ENCODE measurements at places on chromosomes 6 and 20.

DNA sequence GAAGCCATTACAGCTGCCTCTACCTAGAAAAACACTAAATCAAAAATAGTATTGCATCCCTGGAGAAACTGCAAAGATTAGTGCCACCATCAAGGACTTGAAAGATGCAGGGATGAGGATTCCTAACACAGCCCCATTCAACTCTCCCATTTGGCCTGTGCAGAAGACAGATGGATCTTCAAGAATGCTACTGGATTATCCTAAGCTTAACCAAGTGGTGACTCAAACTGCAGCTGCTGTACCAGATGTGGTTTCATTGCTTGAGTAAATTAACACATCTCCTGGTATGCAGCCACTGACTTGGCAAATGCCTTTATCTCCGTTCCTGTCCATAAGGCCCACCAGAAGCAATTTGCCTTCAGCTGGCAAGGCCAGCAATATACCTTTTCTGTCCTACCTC lies 117.4 kb downstream of the TBC1D32 start:
- no peak for DNase-seq

DNA sequence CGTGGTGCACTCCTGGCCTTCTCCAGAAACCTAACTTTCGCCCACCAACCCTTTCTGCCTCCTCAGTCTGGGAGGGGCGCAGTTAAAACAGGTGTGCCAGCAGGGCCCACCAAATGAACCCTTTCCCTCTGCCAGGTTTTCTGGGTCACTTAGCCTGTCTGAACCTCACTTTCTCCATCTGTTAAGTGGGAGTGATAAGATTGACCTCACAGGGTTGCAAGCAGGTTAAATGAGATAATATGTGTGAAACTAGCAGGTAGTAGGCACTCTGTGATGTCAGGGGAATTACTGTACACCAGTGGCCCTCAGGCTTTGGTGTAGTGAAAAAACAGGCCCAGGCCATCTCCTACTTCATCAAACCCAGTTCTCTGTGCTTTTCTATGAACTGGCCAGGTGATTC lies 14.1 kb downstream of the BNIP5 start:
- DNase-seq: no peak

DNA sequence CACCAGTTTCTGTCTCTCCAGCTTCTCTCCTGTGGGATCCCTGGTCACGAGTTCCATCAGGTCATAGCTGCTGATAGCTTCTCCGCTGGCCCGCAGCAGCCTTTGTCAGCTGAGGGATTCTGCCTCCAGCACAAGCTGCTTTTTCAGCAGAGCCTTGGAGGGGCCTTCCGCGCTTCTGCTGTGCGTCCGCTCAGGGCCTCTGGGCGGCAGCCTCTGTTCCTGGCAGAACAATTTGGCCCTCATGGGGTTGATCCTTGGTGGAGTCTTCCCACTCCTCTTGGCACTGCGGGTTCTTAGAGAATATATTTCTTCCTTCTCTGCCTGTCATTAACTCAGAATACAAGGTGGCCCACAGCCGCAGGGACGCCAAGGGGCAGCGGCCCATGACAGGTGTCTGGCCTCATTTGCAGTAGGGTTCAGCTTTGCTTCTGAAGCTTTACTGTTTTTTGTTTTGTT lies 158.8 kb downstream of the DTNBP1 start:
- no peak for DNase-seq

DNA sequence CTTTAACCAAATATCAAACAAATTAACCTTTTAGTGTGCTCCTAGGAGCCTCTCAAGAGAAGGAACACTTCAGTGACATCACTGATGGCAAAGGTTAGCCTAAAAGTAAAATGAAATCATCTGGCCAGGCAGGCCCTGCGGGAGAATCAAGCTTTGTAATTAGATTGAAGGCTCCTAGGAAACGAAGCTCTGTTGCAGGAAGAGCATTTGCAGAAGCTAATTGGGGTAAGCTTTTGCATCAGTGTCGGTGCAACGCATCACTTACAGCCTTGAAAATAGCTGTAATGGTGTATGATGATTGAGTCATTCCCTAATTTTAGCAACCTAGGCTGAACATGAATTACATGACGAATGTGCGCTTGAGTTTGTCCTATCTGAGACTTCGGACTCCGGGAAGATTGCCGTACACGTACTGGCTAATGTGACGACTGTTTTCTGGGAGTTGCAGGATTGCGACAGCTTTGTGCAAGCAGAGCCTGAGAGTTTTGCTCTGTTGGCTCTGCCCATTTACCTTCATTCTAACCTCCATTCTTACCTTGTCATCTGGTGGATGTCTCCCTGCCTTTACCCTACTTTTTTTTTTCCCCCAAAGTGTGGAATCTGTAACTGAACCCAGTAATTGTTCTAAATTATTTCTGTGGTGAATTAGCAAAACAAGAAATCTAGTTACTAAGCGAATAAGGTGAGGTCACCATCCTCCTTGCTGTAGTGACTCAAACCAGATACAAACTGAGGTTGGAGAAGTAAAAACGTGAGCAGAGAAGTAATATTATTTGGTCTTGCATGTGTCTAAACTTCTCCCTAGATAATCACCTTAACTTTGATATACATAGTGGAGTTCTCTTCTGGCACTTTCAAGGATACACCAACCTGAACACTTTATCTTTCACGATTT lies 675.9 kb upstream of the CITED2 start:
- no peak for DNase-seq

DNA sequence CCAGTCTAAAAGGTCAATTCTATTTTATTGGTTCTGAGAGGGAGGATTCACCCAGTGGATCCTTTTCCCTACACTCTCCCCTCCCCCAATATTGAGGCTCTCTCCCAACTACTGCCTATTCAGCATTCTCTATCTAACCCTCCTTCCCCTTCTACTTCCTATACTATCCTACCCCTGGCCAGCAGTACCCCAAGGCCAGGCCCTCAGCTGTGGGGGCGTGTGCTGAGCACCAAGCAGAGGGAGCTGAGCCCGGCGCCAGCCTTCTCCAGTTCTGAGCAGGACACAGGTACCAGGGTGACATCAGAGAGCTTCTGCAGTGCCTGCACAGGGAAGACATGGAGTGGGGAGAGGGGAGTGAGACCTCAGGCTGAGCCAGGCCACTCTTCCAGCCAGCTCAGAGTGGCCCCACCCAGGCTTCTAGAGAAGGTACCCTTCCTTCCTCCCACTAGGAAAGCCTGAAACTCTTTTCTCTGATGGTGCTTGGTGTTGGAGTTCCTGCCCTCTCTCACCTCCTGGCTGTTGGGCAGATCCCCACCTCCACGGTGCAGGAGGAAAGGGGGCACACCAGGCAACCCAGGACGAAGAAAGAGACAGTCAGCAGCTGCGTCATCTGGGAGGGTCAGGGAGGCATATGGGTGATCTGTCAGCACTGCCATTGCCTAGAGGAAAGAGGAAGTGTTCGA lies 1.9 kb downstream of the DDAH2 start:
- no peak for DNase-seq

- no peak for DNase-seq
Measured at GRCh38 chr6:34872332-34872731, 15.5 kb downstream of the TAF11 start.

DNA sequence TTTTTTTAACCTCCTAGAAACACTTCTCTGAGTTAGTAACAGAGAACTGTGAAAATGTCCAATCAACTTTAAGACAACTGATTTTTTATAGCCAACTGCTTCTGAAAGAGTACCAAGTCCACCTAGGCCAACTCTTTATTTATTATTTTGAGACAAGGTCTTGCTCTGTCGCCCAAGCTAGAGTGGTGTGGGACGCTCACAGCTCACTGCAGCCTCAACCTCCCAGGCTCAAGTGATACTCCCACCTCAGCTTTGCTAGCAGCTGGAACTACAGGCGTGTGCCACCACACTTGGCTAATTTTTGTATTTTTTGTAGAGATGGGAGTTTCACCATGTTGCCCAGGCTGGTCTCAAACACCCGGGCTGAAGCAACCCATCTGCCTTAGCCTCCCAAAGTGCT lies 331.6 kb downstream of the RNGTT start:
- no peak for DNase-seq

DNA sequence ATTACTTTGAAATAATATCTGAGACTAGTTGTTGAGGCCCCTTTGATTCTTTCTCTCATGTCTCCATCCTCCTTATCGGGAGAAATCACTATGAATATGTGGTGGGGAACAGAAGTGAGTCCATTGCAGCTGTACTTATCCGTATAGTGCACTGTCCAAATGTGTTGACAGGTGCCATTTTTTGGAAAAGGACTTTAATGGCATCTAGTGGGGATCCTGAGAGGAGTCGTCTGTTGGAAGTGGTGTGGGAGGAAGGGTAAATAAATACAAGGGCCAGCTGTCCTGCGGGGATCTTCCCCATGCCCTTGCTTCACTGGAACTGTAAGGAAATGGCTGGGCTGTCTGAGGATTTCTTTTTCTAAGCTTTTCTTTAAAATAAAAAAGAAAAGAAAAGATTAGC lies 19.4 kb downstream of the TPX2 start:
- DNase-seq: no peak

DNA sequence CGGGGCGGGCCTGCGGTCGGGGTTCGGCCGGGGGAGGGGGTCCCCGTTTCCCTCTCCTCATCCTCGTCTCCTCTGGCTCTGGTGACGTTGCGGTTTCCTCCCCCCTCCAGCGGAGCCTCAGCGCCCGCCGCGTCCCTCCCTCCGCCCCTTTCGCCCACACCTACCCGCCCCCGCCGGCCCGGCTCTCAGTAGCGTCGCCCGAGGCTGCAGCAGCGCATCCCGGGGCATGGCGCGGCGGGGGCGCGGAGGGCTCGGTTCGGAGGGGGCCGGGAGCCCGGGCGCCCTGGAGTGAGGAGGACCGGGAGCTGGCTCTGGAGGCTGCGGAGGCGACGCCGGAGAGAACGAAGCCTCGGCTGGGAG lies at the start of gene DSE:
Gene DSE (plus strand): TSS at position 188 of the 360 bp plus-strand sequence. CDS start 28,304 bp downstream, outside the sequence.
- peak; percentile 78 for DNase-seq

DNA sequence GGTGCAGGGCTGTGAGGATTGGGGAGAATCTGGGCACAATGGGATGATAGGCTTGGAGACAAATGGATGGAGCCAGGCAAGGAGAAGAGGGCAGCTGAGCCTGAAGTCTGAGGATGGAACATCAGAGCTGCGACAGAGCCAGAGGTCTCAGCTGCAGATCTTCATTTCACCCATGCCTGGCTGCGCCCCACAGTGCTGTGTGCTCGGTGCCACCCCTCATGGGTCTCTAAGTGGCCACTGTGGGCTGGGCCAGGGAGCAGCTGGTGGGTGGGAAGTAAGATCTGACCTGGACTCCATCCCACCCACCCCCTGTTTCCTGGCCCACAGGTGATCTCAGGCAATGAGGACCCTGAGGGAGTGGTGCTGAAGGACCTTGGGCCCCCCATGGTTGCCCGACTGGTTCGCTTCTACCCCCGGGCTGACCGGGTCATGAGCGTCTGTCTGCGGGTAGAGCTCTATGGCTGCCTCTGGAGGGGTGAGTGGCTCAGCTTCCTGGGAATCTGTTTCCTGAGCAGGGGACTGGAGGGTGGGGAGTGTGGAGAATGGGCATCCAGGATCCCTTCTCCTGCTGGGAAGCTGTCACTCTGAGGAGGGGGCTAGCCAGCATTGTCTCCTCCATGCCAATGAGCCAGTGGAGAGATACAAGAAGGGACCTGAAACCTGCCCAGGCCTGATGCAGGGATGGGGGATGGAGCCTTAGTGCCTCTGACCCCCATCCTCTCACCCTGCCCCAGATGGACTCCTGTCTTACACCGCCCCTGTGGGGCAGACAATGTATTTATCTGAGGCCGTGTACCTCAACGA lies 6.5 kb downstream of the DDR1 start:
- no peak for DNase-seq

DNA sequence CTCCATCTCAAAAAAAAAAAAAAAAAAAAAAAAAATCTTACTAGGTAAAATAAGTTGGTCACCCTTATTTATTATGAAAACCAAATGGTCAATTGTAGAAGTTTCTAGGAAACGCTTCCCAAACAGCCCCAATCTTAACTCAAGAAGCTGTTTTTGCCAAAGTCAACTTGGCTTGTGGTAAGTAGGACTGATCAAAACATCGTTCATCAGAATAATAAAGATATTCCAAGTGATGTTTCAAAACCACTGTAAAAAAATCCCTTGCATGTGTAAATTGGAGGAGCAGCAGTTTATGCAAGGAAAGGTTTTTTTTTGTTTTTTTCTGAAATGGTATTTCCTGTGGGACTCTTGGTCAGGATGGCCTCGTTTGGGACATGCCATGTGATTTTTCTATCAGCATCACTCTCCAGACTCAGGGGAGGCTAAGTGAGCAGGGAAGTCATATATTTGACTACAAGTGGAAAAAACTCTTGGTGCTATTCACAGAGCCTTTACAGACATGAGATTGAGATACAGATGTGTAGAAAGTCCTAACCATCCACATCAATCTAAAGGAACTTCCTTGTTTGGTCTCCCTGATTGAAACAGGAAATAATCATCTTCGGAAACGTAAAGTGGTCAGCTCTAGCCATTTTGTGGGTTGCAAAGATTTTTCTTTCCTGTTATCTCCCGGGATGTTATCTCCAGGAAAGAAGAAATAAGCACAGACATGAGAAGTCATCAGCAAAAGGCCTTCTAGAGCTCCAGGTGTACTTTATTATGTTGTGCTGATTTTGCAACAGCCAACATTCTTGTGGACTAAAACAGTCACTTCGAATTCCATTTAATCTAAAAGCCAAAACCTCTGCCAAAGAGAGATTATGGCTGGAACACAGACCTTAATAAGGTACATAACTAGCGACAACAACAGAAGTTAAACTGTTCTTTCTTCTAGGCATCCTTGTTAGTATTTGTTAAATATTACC lies 177.8 kb downstream of the EDN1 start:
- no peak for DNase-seq

DNA sequence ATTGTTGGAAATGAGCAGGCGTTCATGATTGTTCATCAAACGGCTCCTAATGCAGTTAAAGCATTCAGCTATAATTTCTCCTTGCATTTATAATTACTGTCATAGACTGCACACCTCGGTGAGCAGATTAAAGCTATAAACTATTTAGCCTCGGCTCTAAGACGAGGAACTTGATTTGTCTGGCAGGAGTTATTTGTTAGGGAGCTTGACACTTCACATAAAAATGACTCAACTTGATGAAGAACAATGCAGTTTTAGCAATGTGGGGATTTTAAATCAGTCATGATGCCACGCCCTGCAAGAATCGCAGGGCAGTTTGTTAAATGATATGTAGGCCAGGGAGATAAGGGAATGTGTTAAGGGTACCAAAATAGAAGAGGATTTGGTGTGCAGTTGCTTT lies 290.2 kb downstream of the TSHZ2 start:
- DNase-seq: no peak

DNA sequence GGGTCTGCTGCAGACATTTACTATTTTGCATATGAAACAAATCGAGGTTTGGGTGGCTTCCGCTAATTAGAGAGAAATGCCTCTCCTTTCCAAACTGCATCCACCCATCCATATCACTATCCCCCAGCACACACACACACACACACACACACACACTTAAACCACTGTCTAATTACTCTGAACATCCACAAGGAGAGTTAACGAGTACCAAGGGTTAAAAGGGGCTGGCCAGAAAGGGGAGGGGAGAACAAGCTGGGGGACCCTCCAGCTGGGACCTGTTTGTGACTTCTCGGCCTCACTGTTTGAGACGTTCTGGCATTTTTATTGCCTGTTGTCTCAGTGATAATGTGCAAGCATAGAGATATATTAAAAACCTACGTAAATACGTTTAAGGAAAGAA lies 261.2 kb downstream of the FOXC1 start:
- DNase-seq: no peak
